GM12865 (cell line): ENCODE measurements at places on chromosomes 11 and 22.
A peak's percentile ranks its signal among the peaks of the same experiment; 100 is the strongest.

- no peak for DNase-seq
Measured at GRCh38 chr11:2306452-2306823, 4.6 kb downstream of the TSPAN32 start.

- DNase-seq = no peak
Measured at GRCh38 chr11:86486261-86487030, 111.8 kb downstream of the CCDC81 start.

GRCh38 chr11:8221917-8222495 lies 41.7 kb downstream of the LMO1 start:
- no peak for DNase-seq

GRCh38 chr22:37229012-37229804 lies 14.9 kb downstream of the RAC2 start:
- peak; percentile 55 for DNase-seq

GRCh38 chr11:23903044-23903704 lies 593.7 kb upstream of the LUZP2 start:
- DNase-seq = no peak

DNA sequence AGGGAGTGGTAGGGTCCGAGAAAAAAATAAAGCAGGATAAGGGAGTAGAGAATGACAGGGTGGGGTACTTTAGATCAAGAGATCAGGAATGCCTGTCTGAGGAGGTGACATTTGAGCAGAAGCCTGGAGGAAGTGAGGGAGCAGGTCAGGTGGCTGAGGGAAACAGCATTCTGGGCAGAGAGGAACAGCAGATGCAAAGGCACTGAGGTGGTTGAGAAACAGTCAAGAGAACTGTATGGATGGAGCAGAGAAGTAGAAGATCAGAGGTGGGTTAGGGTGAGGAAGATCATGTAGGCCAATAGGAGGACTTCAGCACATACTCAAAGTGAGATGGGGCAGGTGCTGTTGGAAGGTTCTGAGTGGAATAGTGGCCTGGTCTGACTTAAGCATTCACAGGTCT lies 8.3 kb downstream of the ARHGEF17 start:
- no peak for DNase-seq

- DNase-seq = peak; percentile 7
Measured at GRCh38 chr11:18056561-18057181, 10.6 kb upstream of the TPH1 start.

- peak; percentile 84 for DNase-seq
Measured at GRCh38 chr11:64206457-64207255, at the start of gene FERMT3. FERMT3 (plus strand) TSS chr11:64206721; CDS start chr11:64207365, 644 bp downstream.

- DNase-seq = no peak
Measured at GRCh38 chr11:16610213-16610737, 128.2 kb upstream of the C11orf58 start.

DNA sequence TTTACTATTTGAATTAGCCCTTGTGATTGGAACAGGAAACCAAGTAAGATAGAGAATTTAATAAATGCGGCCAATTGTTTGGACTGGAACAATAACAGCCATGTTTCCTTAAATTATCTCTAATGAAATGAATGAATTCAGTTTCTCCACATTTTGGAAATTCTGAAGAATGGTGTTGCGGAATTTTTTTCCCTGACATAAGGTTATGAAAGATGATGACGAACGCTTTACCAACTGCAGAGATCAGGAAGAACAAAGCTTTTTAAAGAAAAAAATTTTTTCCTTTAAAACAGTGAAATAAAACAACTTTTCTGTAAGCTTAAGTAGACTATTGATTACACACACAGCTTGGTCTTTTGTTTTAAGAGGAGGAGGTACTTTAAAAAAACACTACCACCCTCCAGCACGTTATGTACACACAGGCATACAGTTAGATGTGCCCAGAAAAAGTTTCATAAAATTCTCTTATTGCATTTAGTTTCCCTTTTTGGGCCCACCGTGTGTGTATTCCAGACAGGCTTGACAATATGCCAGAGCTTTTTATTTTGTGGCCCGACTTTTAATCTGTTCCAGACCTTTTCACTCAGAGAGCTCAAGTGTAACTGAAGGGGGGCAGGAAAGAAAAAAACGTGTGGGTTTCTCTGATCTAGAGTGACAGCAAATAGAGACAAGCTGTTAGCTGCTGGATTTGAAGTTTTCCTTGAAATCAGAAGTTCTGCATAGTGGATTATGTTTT lies 77.3 kb downstream of the YAP1 start:
- no peak for DNase-seq

- peak; percentile 57 for DNase-seq
Measured at GRCh38 chr11:123405123-123405592, 24.9 kb upstream of the GRAMD1B start.

DNA sequence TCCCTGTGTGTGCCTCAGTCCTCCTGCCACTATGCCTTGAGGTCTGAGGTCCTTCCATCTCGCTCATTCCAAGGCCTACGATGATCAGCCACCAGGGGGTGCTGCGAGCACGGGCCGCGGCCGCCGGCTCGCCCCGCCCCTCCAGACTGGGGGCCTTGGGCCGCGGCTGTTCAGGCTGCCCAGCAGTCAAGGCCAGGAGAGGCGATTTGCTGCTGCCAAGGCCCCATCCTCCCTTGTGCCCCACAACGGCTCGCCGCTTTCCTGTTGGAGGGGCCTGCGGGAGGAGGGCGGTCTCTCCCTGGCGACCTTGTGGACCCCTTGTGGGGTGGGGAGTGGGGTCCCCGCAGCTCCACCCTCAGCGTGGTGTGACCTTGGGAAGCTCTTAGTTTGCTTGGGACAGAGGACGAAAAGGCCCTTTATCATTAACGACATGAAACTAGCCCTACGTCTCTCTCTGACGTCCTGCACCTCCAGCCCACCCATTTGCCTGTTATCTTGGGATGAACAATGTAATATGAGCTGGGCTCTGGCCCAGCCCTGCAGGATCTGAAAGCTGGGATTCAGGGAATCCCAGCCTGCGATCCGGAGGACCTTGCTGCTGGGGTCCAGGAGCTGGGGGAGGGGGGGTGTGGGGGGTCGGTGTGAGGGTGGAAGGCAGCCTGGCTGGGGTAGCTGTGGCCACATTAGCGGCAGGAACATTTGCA lies 5.3 kb upstream of the GALR3 start:
- peak; percentile 79 for DNase-seq

DNA sequence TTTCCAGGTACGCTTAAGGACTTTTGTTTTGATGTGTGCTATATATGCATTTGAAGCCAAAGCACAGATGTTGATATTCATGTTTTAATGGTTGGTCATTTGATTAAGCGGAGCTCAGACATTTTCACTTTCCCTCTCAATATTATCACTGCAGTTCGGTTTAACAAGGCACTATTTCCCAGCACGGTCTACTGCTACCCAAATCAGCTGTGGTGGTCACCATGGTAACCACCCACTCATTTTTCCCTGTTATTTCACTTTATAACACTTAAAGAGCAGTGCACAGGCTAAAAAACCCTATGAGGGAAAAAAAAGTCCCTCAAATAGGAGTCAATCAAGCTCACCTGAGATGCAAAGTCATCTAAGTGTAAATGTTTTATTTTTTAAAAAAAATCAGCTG lies 439.6 kb upstream of the CCDC90B start:
- peak; percentile 34 for DNase-seq

DNA sequence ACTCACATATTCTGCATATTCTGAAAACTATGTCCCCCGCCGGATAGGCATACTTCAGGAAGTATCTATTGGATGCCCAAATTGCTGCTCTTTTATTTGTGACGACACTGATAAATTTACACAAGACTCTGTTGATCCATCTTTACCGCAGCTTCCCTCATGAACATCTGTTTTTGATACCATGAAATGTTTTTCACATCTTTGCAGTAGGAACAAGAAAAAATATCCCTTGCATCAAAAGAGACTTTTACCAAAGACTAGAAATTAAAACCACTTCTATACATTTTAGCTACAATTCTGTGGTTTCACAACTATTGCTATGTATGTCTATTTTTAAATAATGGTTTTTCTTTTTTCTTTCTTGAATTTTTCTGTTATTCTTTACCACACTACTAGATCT lies 15.3 kb downstream of the POU2AF2 start:
- no peak for DNase-seq

GRCh38 chr11:93099806-93100205 lies 98.0 kb downstream of the SLC36A4 start:
- no peak for DNase-seq

- DNase-seq = no peak
Measured at GRCh38 chr11:64000740-64001483, 14.7 kb downstream of the OTUB1 start.

- DNase-seq = no peak
Measured at GRCh38 chr11:62267576-62267975, 2.4 kb upstream of the SCGB2A2 start.

- DNase-seq = peak; percentile 50
Measured at GRCh38 chr11:65262776-65263175, 1.0 kb downstream of the POLA2 start.

GRCh38 chr11:1194231-1194976 lies 28.5 kb upstream of the MUC5B start:
- DNase-seq = no peak

- DNase-seq = no peak
Measured at GRCh38 chr11:72735495-72736027, 16.6 kb downstream of the ARAP1 start.

- DNase-seq = no peak
Measured at GRCh38 chr22:29146771-29147170, 58.9 kb upstream of the EMID1 start.

- DNase-seq = no peak
Measured at GRCh38 chr11:61128947-61129638, 26.8 kb downstream of the CD5 start.

DNA sequence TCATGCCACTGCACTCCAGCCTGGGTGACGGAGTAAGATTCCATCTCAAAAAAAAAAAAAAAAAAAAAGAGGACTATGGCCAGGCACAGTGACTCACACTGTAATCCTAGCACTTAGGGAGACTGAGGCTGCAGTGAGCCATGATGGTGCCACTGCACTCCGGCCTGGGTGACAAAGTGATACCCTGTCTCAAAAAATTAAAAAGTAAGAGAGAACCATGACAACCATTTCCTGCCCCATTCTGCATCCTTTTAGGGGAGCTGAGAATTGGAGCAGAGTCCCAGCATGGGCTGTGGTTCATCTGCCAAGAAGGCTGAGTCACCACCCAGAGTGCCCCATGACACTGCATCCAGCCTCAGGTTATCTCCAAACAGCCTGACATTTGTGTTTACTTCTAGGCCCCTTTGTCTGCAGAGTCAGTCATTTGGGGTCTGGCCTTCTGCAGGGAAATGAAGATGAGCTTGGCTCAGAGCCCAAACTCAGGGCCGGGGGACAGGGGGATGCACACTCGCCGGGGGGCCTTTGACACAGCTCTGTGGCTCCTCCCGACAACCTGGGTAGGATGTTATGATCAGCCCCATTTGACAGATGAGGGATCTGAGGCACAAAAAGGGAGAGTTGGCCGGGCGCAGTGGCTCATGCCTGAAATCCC lies 4.7 kb downstream of the CSDC2 start:
- no peak for DNase-seq

DNA sequence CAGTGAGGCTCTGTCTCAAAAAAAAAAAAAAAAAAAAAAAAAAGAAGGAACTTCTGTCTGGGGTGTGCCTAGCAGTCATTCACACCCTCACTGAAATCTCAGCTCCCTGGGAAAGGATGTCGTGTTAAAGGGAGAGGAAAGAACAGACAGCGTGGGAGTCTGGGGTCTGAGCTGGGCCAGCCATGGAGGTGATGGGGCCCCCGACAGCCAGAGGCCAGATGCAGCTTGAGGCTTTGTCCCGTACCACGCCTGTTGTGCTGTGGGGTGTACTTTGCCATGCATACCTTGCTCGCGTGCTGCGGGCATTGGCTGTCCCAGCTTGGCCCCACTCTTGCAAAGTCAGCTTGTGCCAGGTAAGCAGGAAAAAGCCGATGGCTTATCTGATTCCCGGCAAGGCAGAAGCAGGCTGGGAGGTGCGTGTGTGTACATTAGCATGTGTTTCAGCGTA lies 4.6 kb downstream of the SYT12 start:
- DNase-seq = peak; percentile 33

- DNase-seq = no peak
Measured at GRCh38 chr11:12968101-12968500, 41.0 kb upstream of the RASSF10 start.

- DNase-seq = no peak
Measured at GRCh38 chr11:43802509-43802908, 78.1 kb upstream of the ALKBH3 start.

DNA sequence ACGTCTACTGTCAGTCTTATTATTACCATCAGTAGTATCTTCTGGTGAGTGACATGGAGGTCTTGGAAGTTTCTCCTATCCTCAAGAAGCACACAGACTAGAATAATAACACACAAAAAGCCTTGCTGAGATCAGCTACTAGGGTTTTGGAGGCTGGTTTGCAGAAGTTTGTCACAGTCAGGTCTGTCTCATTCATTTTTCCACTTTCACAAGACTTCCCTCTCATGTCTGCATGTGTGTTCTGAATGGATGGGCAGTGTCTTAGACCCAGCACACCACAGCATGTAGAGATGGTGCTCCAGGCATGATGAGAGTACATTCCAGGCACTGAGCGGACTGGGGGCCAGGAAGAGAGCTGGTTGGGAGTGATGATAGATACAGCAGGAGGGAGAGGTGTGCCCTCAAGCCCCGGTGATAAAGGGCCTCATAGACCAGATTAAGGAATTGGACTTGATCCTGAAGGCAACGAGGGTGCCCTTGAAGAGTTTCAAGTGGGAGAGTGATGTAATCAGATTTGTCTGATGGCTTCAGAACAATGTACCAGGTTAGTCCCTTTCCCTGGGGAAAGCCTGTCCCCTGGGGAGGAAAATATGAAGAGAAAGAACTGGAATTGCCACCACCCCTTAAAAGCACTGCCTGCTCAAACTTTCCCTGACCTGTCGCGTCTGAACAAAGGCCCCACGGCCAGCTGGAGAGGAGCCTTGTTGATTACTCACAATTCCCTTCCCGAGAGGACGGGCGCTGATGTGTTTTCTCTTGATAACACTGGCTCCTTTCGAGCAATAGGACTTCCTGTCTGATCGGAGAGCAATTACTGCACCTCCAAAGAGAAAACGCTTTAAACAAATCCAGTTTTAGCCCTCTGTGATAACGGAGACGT lies 45.1 kb upstream of the LMO2 start:
- no peak for DNase-seq

DNA sequence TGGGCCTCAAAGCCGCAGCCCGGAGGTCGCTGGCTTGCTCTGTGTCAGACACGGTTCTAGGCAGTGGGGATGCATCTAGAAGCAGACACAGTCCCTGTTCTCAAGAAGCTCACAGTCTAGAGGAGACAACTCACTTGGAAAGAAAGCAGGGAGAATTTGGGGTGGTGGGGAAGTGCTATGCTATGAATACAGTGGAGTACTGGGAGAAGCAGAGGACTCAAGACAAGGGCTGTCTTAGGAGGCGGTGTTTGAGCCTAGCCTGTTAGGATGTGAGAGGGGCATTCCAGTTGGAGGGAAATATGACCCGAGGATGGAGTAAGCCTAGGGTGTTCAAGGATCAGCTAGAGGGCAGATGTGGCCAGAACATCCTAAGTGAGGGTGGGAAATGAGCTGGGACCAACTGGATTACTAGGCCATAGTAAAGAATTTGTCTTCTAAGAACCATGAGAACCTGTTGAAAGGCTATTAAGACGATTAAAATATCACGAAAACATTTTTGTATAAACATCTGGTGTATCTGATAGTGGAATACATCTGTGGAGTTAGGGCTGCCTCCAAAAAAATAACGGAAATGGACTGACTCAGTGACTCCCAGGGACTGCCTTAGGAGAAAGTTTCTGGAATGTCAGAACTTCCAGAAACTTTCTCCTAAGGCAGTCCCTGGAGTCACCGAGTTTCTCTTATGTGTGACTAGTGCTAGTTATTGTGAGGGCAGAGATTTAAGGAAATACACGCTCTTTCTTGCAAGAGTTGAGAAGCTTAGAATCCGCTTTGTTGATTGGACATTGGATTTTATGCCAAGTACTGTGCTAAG lies 1.1 kb upstream of the PITPNB start:
- no peak for DNase-seq
